ENCODE measurements at places on chromosomes 2 and 18.

- no peak for DNase-seq
Observed at GRCh38 chr2:19688059-19688458, 213.7 kb downstream of the TTC32 start.

DNA sequence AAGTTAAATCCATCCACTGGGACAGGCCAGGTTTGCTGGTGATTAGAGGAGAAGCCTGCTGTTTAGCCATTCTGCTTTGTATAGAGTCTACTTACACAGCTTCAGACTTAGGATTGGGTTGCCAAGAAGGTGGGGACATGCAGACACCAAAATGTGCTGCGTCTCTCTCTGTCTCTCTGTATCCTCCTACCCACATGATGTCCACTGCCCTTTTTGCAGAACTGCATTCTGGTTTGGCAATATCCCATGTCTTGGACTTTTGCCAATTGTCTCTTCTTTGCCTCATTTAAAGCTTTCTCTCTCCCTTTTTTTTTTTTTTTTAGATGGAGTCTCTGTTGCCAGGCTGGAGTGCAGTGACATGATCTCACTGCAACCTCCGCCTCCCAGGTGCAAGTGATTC, 261.1 kb upstream of the FN1 start:
- peak; percentile 75 for DNase-seq

- no peak for DNase-seq
Observed at GRCh38 chr18:63465059-63465458, 11.7 kb upstream of the SERPINB5 start.

DNA sequence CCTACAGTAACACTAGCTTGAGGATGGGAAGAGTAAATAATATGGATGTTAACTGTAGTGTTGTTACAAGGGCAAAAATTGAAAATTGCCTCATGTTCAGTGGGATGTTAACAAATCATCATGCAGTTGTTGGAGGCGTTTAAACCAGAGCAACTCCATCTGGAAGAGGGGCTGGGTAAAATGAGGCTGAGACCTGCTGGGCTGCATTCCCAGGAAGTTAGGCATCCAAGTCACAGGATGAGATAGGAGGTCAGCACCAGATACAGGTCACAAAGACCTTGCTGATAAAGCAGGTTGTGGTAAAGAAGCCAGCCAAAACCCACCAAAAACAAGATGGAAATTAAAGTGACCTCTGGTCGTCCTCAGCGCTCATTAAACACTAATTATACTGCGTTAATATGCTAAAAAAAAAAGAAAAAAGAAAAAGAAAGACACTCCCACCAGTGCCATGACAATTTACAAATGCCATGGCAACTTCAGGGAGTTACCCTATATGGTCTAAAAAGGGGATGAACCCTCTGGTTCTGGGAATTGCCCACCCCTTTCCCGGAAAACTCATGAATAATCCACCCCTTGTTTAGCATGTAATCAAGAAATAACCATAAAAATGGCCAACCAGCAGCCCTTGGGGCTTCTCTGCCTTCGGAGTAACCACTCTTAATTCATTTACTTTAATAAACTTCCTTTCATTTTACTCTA, 101.4 kb downstream of the MYO5B start:
- DNase-seq = no peak

All from inflammatory macrophage (primary cell).